ENCODE measurements at places on chromosomes 4 and X.

DNA sequence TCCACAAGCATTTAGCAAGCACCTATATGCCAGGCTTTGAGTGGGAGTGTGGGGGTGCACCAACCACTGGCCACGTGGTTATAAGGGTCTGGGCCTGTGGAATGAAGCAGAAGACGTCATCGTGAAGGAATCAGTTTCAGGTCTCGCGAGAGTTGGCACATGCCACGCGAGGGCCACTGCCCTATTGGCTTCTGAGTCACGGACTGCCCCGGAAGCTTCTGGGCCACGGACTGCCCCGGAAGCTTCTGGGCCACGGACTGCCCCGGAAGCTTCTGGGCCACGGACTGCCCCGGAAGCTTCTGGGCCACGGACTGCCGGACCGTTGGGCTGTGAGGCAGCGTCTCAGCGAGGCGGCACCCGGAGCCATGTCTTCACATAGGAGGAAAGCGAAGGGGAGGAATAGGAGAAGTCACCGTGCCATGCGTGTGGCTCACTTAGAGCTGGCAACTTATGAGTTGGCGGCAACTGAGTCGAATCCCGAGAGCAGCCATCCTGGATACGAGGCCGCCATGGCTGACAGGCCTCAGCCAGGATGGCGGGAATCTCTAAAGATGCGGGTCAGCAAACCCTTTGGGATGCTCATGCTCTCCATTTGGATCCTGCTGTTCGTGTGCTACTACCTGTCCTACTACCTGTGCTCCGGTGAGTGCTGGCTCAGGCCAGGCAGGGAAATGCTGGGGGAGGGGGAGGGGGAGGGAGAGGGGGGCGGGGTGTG lies at the start of gene FMR1NB:
TSS of gene FMR1NB (plus strand) at position 300 of the 715 bp plus-strand sequence. CDS start at position 366, 66 bp downstream.
- DNase-seq, result no peak

DNA sequence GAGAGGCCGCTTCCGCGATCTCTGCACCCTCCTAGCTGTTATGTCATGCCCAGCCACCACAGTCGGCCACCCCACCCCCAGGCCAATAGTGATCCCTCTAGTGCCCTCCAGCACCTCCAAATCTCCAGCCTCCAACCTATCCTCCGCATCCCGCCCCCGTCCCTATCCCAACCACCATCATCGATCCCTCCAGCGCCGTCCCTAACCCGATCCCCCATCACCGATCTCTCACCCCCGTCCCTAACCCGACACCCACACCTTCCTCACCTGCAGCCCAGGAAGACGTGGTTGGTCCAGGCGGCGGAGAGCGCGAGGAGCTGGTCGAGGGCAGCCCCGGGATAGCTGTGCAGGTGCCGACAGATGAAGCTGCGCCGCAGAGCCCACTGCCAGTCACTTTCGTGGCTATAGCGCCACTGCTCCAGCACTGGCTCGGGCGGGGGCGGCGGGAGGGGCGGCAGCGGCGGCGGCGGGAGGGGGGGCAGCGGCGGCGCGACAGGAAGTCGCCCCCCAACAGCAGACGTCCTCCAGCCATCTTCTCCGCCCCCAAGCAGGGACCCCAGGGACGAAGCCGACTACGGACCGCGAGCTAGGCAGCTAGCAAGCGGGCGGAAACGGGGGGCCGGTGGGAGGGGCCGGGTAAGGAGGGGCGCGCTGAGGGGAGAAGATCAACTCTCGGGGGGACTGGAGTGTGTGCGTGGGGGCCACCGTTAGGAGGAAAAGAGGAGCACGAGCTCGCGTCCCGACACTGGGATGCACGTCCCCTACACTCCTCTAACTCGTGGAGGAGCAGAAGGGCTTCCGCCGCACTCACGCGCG lies 552 bp downstream of the NKRF start:
- DNase-seq, result peak; percentile 78

DNA sequence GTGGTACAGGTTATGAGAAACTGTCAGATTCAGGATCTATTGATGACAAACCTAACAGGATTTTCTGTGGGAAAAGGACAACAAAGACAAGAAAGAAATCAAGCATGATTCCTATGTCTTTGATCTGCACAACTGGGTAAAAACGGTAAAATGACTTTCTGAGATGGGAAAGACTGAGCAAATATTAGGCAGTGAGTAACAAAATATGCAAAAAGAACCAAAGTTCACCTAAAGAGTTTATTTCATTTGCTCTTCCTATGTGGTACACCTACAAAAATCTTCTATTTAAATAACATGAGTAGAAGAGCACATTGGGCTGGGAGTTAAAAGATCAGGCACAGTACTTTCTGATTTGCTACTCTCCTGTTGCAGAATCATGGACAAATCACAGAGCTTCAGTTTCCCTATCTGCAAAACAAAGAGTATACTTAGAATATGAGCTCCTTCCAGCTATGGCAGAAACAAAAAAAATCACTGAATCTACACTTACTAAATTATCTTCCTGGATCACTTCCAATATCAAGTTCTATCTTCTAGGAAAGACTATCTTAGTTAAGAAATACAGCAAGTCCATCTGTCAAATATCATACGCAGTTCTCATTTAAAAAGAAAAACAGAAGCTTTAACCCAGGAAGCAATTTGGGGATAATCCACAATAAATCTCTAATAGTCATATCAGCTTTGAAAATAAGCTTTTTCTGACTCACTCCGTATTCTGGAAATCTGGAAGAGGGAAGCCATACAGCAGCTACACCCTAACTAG lies 37.4 kb downstream of the NFXL1 start:
- no peak for DNase-seq

GRCh38 chr4:180751009-180751408 lies 1492.2 kb upstream of the TENM3 start:
- no peak for DNase-seq

DNA sequence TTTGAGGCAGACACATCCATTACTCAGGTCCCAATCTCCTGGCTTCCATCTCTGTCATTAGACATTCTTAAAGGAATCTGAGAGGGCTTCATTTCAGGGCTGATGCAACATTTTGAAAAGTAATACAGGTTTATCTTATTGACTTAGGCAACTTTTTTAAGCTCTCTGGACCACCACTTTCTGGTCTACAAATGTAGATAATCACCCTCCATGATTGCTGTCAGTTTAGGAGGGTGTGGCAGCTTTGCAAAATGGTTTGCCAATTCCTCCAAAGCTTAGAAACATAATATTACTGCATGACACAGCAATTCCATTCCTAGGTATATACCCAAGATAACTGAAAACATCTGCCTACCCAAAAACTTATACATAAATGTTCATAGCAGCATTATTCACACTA lies 77.6 kb downstream of the ARHGAP6 start:
- no peak for DNase-seq

DNA sequence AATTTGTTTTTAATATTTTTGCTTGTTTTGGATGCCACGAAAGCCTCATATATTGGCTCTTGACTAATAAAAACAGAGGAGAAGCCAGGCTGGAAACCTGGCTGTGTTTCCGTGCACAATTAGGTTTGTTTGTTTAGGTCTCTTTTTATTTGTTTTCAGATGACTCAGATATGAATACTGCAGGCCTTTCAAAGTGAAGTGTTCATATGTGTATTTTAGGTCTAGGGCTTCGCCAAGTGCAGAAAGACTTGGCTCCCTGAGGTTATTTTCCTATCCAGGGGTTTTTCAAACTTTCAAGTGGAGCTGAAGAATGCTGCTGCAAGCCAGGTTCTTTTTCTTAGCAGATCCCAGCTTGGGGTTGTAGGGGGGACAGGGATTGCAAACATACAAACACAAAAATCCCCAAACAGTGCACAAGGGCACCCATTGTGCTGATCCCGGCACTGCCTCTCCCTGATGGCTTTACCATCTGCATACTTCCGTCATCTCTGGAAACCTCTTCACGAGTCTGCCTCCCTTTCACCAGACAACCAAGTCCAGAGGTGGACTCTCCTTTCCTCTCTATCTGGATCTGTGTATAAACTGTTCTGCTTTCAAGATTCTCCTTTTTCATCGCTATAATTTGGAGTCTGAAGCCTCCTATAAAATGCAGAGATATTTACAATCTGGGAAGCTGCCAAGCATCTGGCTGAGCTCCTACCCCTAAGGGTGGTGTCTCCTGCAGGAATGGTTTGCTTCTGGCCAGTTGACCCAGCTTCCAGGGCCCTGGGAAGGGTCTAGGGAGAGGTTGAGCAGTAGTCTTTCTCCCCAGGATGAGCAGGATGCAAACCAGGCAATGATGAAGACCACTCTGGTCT lies 108.6 kb downstream of the SMIM20 start:
- DNase-seq, result peak; percentile 59

GRCh38 chr4:78581618-78582017 lies 30.0 kb downstream of the ANXA3 start:
- no peak for DNase-seq

- no peak for DNase-seq
Observed at GRCh38 chrX:129230850-129231512, 292.3 kb downstream of the SMARCA1 start.

DNA sequence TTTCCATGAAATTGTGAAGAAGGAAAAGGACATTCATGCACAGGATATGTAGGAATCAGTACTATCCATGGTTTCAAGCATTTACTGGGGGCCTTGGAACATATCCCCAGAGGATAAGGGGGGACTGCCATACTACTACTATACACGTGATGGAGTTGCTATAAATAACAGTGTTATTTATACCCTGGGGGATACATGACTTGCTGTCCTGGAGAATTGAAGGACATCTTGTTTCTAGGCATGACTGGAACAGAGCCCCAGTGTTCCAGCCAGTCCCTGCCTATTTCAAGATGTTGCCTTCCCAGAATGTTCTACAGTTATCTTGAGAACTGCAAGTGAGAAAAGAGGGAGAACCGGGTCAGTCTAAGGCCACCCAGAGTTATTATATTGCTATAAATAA lies 39.6 kb upstream of the ZNF81 start:
- DNase-seq, result no peak

GRCh38 chr4:44194365-44194764 lies 254.2 kb downstream of the KCTD8 start:
- no peak for DNase-seq

DNA sequence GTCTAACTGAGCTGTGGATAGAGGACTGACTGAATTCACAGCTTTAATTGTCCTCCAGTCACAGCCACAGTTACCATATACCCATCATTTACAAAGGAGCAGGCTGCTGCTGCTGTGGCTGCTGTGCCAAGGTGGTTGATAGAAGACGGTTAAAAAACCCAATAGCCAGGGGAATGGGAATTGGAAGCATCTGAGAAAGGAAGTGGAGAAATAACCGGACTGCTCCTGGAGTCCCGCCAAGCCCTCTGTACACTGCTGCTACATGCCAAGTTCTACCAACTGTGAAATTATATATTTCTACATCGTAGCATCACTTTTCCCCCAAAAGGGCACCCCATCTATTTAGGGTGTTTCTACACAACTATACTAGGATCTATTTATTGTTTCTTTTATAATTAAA lies 279.7 kb upstream of the ARX start:
- DNase-seq, result no peak

- peak; percentile 73 for DNase-seq
Observed at GRCh38 chr4:42570221-42570620, 86.7 kb downstream of the ATP8A1 start.

- no peak for DNase-seq
Observed at GRCh38 chr4:5365071-5366008, 314.1 kb downstream of the STK32B start.

DNA sequence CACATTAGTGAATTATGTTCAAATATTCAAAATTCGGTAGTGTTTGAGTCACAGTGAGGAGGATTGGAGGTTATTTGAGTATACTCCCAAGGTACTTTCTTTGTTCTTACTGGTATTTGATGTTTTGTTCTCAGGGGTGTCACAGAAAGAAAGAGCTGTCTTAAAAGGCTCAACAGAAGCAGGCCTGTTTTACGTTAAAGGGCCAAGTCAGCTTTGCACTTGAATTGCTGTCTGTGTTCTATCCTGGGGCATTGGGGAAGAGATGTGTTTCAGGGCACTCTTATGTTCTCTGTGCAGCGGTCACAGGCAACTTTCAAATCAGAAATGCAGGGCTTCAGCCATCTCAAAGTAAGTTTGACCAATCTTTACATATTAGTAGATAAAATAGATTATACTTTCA lies 1113.1 kb upstream of the LCORL start:
- DNase-seq, result no peak

DNA sequence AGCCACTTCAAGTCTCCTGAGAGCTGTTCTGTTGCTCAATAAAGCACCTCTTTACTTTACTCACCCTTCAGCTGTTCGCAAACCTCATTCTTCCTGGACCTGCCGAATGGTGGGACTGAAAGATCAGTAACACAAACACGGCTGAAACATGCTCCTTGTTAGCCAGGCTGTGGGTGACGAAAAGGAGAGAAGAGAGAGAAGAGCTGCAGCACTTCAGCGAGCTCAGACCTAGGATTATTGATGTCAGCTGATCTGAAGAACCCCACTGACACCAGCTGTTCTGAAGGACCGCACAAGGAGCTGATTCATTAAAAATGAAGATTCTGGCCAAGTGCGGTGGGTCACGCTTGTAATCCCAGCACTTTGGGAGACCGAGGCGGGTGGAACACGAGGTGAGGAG lies 2020.0 kb upstream of the ADGRL3 start:
- no peak for DNase-seq

- DNase-seq, result peak; percentile 81
Observed at GRCh38 chr4:70838666-70839588, 763 bp downstream of the GRSF1 start.

- no peak for DNase-seq
Observed at GRCh38 chr4:108926061-108926460, 163.2 kb upstream of the ETNPPL start.

DNA sequence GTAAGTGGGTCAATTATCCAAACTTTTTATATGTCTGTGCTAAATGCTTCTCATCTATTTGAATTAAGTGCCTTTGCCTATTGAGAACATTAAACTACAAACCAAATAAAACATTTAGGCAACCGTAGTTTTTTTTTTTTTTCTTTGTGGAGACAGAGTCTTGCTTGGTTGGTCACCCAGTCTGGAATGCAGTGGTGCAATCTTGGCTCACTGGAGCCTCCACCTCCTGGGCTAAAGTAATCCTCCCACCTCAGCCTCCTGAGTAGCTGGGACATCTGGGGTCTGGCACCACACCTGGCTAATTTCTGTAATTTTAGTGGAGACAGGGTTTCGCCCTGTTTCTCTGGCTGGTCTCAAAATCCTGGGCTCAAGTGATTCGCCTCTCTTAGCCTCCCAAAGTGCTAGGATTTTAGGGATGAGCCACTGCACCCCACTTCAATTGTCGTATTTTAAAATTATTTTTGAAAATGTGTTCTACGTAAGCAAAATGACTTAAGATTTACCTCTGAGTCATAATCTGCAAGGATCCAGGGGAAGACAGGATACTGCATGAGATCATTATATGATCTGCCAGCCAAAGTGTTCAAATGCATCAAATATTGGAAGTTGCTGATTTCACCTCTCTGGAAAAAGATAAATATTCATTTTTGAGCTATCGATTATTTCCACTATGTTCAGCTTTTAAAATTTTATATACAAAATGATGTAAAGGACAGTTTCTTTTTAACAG lies 125.6 kb downstream of the CDS1 start:
- no peak for DNase-seq
